Body of pancreas (tissue), 4 donors: ENCODE measurements at places on chromosomes 12 and 14.
A peak's percentile ranks its signal among the peaks of the same experiment; 100 is the strongest.

DNA sequence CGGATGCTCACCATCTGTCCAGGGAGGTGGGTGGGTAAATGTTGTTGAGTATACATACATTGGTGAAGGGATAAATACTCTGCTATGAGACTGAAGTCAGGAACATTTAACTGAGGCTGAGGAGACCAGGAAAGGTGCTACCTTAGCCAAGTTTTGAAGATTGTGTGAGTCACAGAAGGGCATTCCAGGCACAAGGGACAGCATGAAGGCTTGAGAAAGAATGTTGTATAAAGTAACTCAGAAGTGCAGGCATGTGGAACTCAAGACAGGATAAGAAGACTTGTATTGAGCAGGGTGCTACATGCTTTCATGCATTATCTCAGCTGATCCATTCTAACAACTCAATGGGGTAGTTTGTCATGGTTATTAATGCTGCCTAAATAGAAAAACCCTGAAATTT, 112.7 kb downstream of the IPO8 start:
- no peaks in the 10 kb centered on the region for H3K36me3 ChIP-seq
- H3K4me1 ChIP-seq, result peaks cover 9% of the 10 kb centered on the region
- DNase-seq, result no peak
- H3K4me3 ChIP-seq, result no peak overlapping the region
- H3K27ac ChIP-seq, result no peak overlapping the region

DNA sequence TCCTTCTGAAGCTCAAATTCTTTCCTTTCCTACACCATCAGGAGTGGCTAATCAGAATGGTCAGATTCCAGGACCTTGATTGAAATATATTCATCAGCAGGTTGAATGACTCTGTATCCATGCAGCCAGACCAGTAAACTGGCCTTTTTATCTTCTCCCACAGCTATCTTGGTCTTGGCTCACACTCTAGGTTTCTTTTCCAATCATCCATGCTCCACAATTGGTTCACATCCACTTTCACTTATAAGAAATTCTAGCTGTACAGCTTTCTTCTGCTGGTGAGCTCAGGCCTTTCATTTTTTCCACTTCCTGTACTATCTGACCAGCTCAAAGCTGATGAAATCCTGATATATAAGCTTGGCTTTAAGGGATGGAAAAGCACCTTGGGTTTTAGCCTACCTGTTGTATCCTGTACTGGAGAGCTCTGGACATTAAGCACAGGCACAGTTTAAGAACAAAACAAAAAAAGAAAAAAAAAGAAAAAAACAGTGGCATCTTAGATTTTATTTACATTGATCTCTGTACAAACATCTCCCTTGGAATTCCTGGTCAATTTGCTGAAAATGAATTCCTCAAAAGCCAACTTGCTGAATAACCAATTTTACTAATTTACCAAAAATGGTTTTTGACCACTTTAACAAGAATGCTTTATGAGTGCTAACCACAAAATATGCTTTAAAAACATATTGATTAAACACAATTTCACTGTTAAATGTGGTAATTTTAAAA, 91.6 kb upstream of the PAWR start:
- H3K27ac ChIP-seq, result no peak overlapping the region
- no peaks in the 10 kb centered on the region for H3K4me1 ChIP-seq
- peaks cover 7% of the 10 kb centered on the region for H3K36me3 ChIP-seq
- H3K4me3 ChIP-seq, result no peak overlapping the region
- DNase-seq, result no peak
- H3K27me3 ChIP-seq, result no peaks in the 10 kb centered on the region

GRCh38 chr12:29656762-29657538, 126.8 kb downstream of the TMTC1 start:
- no peaks in the 10 kb centered on the region for H3K36me3 ChIP-seq
- no peak overlapping the region for H3K27ac ChIP-seq
- no peaks in the 10 kb centered on the region for H3K4me1 ChIP-seq
- no peak overlapping the region for H3K4me3 ChIP-seq
- no peak for DNase-seq

DNA sequence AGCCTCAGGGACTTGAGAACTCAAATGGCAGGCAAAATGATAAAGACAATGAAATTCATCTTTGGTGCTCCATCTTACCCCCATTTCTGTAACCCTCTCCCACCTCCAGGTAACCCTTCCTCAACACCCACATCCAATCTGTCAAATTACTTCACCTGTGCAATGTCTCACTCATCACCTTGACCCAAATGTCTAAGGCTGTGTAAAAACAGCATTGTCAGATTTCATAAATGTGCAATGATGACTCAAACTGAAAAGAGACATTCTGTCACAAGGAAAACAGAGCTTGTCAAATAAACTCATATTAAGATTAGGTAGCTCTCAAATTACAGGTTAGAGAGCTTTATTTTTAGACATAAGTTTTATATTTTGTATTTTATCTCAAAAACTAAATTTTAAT, 19.9 kb upstream of the COCH start:
- H3K27me3 ChIP-seq, result no peaks in the 10 kb centered on the region
- no peak overlapping the region for H3K4me3 ChIP-seq
- DNase-seq, result no peak
- no peaks in the 10 kb centered on the region for H3K36me3 ChIP-seq
- no peak overlapping the region for H3K27ac ChIP-seq
- peaks cover 3% of the 10 kb centered on the region for H3K4me1 ChIP-seq

DNA sequence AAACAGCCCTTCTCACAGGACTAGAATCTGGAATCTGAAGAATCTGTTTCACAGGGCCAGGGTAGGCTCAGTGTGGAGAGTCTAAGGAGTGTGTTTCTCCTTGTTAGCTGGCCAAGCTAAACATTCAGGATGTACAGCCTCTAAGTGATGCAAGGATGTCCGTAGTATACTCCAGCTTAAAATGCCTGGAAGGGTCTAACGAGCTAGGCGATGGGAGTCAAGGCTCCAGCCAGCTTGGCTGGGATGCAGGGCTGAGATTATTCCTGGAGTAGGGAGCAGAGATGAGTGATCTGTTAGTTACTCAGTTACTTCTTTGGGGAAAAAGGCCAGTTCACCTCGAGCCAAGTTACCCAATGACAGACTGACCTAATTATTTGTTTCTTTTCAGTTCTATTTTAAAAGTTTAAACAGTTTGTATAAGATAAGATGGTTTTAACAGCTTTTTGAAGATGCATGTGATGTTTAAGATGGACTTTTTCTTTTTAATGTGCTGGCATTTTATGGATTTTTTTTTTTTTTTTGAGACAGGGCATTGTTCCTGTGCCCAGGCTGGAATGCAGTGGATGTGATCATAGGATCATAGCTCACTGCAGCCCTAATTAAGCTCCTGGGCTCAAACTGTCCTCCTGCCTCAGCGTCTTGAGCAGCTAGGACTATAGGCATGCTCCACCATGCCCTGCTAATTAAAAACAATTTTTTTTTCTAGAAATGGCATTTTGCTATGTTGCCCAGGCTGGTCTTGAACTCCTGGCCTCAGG, 41.1 kb downstream of the SYNE2 start:
- H3K36me3 ChIP-seq, result no peaks in the 10 kb centered on the region
- no peaks in the 10 kb centered on the region for H3K27me3 ChIP-seq
- H3K4me1 ChIP-seq, result peaks cover 73% of the 10 kb centered on the region
- peak; percentile 37 for DNase-seq
- no peak overlapping the region for H3K4me3 ChIP-seq
- H3K27ac ChIP-seq, result peak overlapping the region; percentile 66

DNA sequence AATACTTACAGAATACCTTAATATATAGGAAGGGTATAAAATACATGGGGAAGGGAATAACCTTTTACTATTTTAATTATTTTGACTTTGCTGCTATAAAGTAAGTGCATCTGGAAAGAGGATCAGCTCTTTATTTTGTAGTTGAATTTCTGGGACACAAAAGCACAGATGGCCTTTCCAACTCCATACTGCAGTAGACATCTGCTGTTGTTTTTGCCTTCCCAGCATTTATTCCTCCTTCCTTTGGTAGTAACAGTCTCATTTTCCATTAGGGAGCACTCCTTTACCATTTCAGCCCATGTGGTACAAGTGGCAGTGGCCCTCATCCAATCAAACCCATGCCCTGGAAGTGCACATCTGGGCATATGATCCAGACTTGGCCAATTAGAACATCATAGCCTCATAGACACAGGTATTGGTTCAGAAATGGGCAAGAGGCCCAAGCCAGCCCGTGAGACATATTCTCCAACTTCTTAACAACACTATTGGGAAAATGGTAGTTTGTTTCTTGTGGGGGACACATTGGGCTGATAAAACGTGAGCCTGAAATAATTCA, 64.8 kb upstream of the YARS2 start:
- peaks cover 9% of the 10 kb centered on the region for H3K4me1 ChIP-seq
- H3K4me3 ChIP-seq, result no peak overlapping the region
- H3K36me3 ChIP-seq, result no peaks in the 10 kb centered on the region
- no peak for DNase-seq

- no peak for DNase-seq
- no peak overlapping the region for H3K4me3 ChIP-seq
- no peaks in the 10 kb centered on the region for H3K27me3 ChIP-seq
- H3K27ac ChIP-seq, result no peak overlapping the region
- peaks cover 1% of the 10 kb centered on the region for H3K36me3 ChIP-seq
- no peaks in the 10 kb centered on the region for H3K4me1 ChIP-seq
Observed at GRCh38 chr12:124018539-124018938, 45.5 kb downstream of the ZNF664 start.

DNA sequence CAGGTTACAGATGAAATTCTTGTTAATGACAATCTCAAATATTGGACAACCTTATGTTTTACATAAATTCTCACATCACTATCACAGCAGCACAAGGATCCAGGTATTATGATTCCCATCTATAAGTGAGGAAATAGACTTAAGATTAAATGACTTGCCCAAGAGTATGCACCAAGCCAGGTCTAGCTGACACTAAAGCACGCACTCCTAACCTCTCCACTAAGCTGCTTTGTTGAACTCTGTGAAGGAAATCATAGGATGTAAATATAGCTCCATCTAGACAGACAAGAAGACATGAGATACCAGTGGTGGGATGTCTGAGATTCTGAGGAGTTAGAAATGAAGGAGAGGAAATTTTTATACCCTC, 87.9 kb downstream of the PHLDA1 start:
- no peak overlapping the region for H3K4me3 ChIP-seq
- DNase-seq, result no peak
- H3K36me3 ChIP-seq, result no peaks in the 10 kb centered on the region
- H3K4me1 ChIP-seq, result peaks cover 16% of the 10 kb centered on the region
- H3K27me3 ChIP-seq, result no peaks in the 10 kb centered on the region
- H3K27ac ChIP-seq, result peak overlapping the region; percentile 37

- no peaks in the 10 kb centered on the region for H3K27me3 ChIP-seq
- DNase-seq, result no peak
- no peaks in the 10 kb centered on the region for H3K4me1 ChIP-seq
- H3K4me3 ChIP-seq, result no peak overlapping the region
- H3K27ac ChIP-seq, result no peak overlapping the region
Observed at GRCh38 chr14:31083781-31084180, 57.6 kb upstream of the STRN3 start.

- H3K4me3 ChIP-seq, result no peak overlapping the region
- H3K27ac ChIP-seq, result no peak overlapping the region
- no peaks in the 10 kb centered on the region for H3K27me3 ChIP-seq
- no peak for DNase-seq
- no peaks in the 10 kb centered on the region for H3K36me3 ChIP-seq
Observed at GRCh38 chr14:38959021-38959420, 144.0 kb downstream of the SEC23A start.

DNA sequence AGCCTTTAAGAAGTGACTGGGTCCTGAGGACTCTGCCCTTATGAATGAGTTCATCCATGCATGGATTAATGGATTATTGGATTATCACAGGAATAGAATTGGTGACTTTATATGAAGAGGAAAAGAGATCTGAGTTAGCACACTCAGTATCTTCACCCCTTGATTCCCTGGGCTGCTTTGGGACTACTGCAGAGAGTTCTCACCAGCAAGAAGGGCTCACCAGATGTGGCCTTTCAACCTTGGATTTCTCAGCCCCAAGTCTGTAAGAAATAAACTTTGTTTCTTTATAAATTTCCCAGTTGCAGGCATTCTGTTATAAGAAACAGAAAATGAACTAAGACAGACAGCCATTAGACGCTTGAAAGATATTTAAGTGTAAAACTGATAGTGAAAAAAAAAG, 509.2 kb downstream of the FLRT2 start:
- no peaks in the 10 kb centered on the region for H3K36me3 ChIP-seq
- DNase-seq, result no peak
- H3K27ac ChIP-seq, result no peak overlapping the region
- no peaks in the 10 kb centered on the region for H3K4me1 ChIP-seq

GRCh38 chr12:76738824-76739579, 24.9 kb upstream of the ZDHHC17 start:
- H3K27me3 ChIP-seq, result no peaks in the 10 kb centered on the region
- no peaks in the 10 kb centered on the region for H3K36me3 ChIP-seq
- H3K4me3 ChIP-seq, result no peak overlapping the region
- DNase-seq, result no peak

DNA sequence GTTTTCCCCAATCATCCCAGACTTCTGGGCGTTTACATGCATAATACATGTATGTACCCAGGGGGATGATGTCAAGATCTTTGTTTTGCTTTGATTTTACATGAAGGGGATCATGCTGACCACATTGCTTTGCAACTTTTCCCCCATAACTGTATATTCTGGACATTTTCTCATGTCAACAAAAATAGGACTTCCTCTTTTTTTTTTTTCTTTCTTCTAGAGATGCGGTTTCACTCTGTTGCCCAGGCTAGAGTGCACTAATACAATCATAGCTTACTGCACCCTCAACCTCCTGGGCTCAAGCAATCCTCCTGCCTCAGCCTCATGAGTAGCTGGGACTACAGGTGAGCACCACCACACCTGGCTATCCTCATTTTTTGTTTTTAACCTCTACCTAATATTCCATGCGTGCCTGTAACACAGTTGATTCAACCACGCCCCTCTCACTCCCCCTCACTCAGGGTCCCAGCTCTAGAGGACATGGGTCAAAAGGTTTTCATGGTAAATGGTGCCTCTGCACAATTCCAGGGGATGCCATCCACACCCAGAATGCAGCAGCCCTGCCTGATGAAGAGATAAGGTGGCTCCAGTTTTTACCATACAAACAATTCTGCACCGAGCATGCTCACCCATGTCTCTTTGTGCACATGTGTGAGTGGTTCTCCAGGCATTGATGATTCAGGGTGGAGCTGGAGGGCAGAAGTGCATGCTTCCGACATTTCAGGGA, 32.0 kb upstream of the CIPC start:
- no peaks in the 10 kb centered on the region for H3K36me3 ChIP-seq
- peaks cover 20% of the 10 kb centered on the region for H3K4me1 ChIP-seq
- no peaks in the 10 kb centered on the region for H3K27me3 ChIP-seq

- no peak overlapping the region for H3K4me3 ChIP-seq
- no peaks in the 10 kb centered on the region for H3K4me1 ChIP-seq
- no peaks in the 10 kb centered on the region for H3K27me3 ChIP-seq
- H3K27ac ChIP-seq, result no peak overlapping the region
- no peaks in the 10 kb centered on the region for H3K36me3 ChIP-seq
- no peak for DNase-seq
Observed at GRCh38 chr12:132404951-132405741, 75.8 kb upstream of the GALNT9 start.

DNA sequence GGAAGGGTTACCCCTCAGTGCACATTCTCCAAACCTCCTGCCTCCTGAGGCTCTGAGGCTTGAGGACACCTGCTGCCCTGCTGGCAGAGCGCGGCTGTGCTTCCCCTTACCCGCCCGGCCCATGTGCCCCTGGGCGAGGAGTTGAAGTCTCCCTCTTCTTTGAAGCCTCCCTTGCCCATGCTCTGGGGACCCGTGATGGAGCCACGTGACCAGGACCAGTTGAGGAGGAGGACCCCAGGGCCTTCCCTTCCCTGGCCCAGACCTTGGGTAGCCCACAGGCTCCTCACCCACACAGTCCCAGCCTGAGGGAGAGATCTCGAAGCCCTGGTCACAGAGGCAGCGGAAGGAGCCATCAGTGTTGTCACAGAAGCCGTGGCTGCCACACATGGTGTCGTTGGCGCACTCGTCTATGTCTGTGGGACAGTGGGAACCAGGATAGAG, 12.9 kb downstream of the ISCA2 start:
- no peaks in the 10 kb centered on the region for H3K4me1 ChIP-seq
- no peak overlapping the region for H3K27ac ChIP-seq
- DNase-seq, result no peak
- H3K27me3 ChIP-seq, result no peaks in the 10 kb centered on the region
